Cortex of kidney (tissue), 1 donor: ENCODE measurements at places on chromosomes 16 and 17.

DNA sequence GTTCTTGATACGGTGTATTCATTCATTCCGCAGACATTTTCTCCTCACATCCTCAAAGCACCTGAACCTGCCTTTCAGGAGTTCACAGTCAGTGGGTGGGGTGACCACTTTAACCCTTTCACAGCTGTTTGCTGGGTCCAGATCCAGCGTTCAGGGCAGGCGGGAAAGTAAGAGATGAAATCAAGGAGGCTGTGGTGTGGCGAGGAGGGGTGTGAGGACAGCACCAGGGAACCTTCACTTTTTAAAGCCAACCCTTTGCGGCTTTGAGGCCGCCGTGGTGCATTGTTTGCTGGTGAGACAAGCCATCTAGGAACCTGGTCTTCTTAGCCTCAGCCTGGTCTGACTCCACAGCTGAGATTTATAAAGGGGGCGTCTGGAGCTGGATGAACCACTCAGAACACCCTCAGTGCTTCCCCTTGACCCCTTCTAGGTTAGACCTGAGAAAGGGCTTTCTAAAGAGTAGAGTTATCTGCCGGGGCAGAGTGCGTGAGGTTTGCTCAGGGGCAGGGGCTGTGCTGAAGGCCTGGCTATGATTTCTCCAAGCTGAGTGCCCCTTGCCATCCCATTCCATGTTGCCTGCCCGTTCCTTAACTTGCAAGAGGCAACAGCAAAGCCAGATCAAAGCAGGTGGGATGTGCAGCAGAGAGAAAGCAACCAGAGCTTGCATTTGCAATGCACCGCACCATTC, 933 bp downstream of the CCR7 start:
- DNase-seq, result no peak

- no peak for DNase-seq
Observed at GRCh38 chr16:67342616-67343015, 16.0 kb downstream of the LRRC36 start.

DNA sequence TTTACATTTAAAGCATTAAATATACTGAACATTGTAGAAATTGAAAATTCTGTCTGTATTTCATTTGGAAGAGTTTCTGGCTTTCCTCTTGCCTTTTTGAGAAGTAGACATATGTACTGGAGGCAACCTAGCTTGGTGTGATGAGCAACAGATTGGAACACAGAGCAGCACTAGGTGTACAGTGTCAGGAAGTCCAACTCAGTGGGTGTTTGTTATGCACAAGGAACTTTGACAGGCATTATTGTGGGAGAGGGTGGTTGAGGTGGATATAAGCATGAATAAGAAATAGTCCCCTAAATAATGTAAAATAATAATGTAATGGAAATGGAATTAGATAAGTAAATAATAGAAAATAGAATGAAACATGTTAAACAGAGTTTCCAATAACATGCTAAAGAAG, 58.1 kb downstream of the PPM1E start:
- DNase-seq, result no peak

DNA sequence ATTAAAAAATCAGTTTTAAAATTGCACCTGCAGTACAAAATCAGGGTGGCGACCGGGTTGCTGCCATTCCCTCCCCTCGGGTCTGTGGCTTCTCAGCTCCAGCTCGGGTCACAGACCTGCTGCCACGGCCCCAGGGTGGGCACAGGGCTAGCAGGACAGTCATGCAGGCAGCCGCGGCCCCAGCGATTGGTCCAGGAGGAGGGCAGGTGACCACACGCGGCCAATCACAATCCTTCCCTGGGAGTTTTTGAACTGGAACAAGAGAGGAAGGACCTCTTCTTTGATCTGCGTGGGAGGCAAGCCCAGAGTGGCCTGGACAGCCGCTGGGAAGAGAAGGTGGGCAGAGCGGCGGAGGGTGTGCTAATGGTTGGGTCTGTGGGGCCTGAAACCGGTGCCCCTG, 25.5 kb downstream of the CBFA2T3 start:
- no peak for DNase-seq

- DNase-seq, result no peak
Observed at GRCh38 chr17:1552932-1553331, 9.7 kb downstream of the PITPNA start.

GRCh38 chr17:14621826-14622614, 321.1 kb downstream of the HS3ST3B1 start:
- no peak for DNase-seq

DNA sequence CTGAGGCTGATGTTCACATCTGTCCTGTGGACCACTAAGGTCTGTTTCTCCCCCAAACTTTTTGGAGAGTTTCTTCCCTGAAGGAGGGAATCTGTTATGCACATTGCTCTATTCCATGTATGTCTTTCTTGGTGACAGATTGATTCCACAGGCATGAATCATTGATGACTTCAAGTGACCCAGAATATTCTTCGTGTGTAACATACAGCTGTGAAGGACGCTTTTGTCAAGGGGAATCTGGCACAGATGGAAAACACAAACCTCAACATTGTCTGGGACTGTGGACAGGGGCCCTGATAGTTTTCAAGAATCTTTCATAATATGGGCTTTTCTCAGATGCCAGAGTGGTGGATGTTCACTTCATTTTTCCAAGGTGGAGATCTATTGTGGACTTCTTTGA, 223.1 kb upstream of the MAF start:
- no peak for DNase-seq

- no peak for DNase-seq
Observed at GRCh38 chr17:27743281-27743885, 56.9 kb downstream of the NOS2 start.

GRCh38 chr17:44307387-44308186, 814 bp upstream of the RUNDC3A start:
- DNase-seq, result no peak

DNA sequence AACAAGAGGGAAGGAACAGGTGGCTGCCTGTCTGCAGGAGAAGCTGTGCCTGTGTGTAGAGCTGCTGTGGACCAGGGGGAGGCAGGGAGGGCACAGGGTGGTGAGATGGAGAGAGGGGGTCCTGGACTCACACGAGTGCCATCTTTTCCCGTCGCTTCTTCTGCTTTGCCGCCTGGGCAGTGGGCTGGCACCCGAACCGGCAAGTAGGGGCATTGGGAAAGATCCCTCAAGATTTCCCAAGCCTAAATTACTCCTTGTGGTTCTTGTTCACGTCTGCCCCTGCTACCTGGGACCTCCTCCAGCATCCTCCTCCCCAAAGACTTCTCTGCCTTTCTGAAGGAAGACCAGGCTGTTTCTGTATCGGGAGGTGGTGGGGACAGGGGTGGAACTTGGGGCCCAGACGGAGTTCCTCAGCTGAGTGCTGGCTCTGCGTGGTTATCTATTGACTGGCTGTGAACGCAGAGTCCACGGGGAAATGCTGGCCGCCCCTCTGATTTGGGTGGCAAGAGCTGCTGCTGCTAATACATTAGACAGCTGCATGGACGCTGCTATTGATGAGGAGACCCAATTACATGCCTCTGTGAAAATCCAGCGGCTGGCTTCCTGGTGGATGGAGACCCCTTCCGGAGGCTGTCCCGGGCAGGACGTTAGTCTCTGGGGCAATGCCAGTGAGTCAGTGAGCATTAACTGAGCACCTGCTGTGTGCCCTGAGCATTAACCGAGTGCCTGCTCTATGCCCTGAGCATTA, 114.5 kb downstream of the OR1D5 start:
- DNase-seq, result no peak

DNA sequence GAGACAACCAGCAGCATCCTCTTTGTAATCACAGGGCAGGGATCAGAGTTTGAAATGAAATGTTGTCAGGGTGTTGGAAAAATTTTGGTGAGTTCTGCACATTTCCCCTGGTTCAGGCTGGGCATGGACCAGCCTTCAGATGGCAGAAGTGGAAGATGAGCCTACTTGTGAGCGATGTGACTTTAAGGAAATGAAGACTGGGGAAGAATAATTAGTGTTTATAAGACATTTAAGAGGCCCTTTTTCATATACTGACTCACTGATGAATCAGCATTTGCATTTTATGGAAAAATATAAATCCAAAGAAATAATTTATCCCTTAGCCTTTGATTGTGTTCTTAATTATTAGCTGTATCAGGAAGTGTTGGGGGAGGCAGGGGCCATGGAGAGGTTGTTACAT, 20.9 kb downstream of the GPR179 start:
- DNase-seq, result no peak

DNA sequence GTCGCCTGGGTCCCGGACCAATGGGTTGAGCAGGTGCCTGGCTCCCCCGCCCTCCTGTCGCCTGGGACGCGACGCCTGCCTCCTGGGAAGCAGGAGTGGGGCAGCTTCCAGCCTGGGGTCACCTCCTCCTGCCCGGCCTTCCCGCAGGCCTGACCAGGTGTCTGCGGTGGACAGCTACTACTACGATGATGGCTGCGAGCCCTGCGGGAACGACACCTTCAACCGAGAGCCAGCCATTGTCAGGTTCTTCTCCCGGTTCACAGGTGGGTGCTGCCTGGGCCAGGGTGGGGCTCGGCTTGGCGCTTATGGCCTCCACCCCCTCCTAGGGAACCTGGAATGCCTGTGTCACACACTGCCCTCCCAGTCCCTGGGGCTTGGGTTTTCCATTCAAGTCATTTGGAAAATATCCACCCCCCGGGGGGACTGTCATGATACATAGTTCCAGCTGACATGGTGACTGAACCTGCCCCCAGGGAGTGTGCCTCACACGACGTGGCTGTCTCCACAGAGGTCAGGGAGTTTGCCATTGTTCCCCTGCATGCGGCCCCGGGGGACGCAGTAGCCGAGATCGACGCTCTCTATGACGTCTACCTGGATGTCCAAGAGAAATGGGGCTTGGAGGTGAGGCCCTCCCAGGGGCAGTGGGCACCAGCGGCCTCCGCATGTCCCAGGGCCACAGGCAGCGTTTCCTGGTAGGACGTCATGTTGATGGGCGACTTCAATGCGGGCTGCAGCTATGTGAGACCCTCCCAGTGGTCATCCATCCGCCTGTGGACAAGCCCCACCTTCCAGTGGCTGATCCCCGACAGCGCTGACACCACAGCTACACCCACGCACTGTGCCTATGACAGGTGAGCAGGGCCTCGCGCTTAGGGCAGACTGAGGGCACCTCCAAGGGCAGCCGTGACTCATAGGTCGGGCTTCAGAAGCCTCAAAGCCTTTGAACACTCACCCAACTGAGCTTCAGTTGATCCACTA, 2.3 kb downstream of the DNASE1 start:
- DNase-seq, result no peak

GRCh38 chr17:30950669-30951399, 20.0 kb upstream of the RNF135 start:
- DNase-seq, result no peak

DNA sequence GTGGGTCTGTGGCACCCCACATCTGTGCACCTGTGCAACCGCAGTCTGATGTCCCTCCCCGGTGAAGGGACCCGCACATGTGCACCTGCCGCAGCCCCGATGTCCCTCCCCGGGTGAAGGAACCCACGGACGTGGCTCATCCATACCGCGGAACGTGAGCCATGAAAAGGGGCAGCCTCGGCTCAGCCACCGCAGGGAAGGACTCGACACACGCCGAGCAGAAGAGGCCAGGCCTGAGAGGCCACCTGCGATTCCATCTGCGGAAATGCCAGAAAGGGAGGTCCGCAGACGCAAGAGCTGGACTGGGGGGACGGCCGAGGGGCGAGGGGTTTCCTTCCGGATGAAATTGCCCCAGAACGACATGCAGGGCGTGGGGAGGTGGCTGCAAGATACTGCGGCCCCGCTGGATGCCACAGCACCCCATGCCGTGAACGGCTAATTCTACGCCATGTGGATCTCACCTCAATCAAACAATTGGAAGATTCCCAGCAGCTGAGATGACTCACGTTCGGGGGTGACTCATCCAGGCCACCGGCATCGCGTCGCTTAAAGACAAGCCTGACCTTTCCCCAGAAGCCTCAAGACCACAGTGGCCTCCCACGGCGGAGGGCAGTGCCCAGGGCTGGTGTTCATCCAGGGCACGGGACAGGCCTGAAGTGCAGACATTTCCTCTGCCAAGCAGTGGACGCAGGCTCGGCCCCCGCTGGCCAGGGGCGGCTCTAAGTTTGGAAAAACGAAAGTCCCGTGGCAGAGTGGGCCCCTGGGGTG, 21.0 kb downstream of the SOX8 start:
- DNase-seq, result no peak

DNA sequence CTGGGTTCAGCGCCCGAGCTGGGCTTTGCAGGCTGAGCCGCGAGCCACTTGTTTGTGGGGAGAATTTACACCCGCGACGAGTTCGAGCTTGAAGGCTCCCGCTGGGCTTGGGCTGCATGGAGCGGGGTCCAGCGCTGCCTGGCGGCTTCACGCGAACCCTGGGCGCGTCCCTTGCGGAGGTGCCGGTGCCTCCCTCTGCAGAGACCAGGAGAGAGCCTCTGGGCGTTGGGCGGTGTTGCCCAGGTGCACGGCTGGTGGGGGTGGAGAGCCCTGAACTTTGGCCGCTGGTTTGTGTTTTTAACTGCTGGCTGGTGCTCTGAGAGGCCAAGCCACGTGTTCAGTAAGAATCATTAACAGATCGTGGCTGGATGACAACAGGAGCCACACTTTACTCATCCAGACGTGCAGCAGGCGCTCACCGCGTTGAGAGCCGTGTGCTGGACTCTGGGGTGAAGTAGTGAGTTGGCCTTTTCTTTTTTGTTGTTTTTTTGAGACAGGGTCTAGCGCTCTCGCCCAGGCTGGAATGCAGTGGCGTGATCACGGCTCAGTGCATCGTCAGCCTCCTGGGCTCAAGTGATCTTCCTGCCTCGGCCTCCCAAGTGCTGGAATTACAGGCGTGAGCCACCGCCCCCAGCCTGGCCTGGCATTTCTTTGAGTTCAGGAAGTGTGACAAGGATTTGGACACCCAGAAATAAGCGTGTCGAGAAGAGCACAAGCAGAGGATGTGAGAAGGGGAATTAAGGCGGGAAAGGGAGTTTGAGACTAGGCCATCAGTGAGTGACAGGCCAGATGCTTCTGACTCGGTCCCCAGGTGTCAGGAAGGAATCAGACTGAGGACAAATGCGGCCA, 827 bp downstream of the CDK10 start:
- no peak for DNase-seq

GRCh38 chr17:78654325-78654724, 77.1 kb upstream of the DNAH17 start:
- DNase-seq, result no peak

GRCh38 chr17:28575126-28575795, 1.4 kb downstream of the ALDOC start:
- no peak for DNase-seq

DNA sequence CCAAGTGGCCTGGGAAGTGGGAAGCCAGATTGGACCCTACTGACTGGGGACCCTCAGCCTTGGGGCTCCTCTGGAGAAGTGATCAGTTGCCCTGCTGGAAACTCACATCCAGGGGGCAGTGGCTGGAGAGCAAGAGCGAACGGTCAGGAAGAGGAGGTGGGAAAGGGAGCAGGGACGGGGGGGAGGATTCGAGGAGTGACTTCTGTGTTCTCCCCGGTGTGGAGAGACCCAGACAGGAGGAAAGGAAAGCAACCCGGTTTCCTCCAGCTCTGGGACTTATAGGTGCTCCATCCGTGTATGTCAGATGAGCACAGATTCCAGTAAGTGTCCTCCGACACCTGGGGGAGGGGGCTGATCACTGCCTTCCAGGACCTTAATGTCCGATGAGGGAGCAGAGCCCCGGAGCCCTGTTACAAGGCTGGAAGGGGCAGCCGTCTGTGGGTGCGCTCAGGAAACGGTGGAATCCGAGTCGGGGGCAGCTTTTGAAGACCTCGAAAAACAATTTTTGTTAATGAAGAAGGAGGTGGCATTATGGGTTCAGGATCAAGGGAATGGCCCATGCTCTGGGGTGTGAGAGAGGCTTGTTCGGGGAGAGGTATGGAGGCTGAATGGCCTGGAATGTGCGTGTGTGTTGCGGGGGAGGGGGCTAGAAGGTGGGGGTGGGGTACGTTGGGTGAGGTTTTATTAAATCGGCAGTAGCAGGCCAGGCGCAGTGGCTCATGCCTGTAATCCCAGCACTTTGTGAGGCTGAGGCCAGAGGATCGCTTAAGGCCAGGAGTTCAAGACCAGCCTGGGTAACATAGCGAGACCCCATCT, 34.8 kb upstream of the NDRG4 start:
- no peak for DNase-seq
